ENCODE measurements at places on chromosomes 13 and 19. TPM values are rescaled to one million over a fixed set of nuclear protein-coding genes. Genes with fewer than 3 reads are reported as not detected.

RNF17 gene
- not detected for total RNA-seq

CEACAM5 gene
- not detected for total RNA-seq

TBC1D4 gene
- 6.6 TPM for total RNA-seq

- DNase-seq: no peak
These were observed 3.7 kb downstream of the NAPA start for GRCh38 chr19:47511128-47511517.

DNA sequence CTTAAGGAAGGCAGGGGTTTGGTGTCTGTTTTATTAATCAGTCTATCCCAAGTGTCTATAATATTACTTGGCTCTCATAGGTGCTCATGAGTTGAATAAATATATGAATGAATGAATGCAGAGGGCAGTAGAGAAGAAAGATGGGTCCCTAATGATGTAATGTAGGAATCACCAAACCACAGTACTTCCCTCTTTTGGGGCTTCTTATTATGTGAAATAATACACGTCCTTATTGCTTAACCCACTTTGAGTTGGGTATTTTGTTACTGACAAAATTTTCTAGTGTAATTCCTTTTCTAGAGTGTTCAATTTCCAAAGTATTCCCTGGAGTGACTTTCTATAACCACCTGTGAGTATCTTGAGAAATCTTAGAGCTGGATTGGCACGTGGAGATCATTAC lies 13.2 kb downstream of the KLK5 start:
- no peak for DNase-seq

- peak; percentile 31 for DNase-seq
These were observed 98.5 kb upstream of the PABPC3 start for GRCh38 chr13:24997367-24997967.

GRCh38 chr13:80604098-80604497 lies 263.2 kb upstream of the SPRY2 start:
- no peak for DNase-seq

GRCh38 chr13:95245071-95245470 lies 56.2 kb downstream of the ABCC4 start:
- no peak for DNase-seq

All from M059J (cell line).